Adrenal gland (tissue), 19 donors: ENCODE measurements at places on chromosomes 12 and 14. TPM values are rescaled to one million over a fixed set of nuclear protein-coding genes. Genes with fewer than 3 reads are reported as not detected.

DNA sequence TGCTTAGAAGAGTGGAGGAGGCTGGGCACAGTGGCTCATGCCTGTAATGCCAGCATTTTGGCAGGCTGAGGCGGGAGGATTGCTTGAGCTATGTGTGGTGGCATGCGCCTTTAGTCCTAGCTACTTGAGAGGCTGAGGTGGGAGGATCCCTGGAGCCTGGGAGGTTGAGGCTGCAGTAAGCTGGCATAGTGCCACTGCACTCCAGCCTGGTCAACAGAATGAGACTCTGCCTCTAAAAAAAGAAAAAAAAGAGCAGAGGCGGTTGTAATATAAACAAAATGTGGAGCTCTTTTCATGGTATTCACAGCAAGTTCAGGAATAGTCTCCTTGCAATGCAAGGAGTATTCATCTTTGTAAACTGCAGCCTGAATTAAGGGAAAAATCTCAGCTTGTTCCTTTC lies 27.2 kb downstream of the ARID2 start:
- no peak for DNase-seq

- DNase-seq: no peak
Observed at GRCh38 chr12:25985316-25986175, 27.1 kb downstream of the RASSF8 start.

DNA sequence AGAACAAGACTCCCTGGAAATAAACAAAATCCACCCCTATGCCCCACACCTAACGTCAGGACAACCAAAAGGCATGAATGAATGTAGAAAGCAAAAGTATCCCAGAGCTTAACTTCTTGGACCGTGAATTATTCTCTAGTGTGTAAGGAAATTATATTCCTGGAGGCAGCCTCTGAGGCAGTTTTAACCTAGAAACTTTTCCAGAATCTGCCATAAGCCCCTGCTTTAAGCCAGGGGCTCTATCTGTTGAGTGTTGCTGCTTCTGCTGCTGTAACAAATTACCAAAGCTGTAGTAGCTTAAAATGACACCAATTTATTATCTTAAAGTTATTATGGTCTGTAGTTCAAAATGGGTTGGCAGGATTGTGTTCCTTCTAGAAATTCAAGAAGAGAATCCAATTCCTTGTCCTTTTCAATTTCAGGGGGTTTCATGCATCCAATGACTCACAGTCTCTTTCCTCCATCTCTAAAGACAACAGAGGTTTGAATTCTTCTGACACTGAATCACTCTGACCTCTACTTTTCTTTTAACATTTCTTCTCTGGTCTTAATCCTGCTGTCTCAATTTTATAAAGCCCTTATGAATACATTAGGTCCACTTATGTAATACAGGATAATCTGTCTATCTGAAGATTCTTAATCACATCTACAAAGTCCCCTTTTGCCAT lies 242.7 kb downstream of the ATXN7L3B start:
- DNase-seq: no peak

DNA sequence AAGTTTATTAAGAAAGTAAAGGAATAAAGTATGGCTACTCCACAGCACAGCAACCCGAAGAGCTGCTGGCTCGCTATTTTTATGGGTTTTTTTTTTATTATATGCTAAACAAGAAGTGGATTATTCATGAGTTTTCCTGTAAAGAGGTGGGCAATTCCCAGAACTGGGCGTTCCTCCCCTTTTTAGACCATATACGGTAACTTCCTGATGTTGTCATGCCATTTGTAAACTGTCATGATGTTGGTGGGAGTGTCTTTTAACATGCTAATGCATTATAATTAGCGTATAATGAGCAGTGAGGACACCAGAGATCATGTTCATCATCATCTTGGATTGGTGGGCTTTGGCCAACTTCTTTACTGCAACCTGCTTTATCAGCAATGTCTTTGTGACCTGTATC lies 372.5 kb downstream of the ZFP36L1 start:
- DNase-seq: no peak

- no peak for DNase-seq
Observed at GRCh38 chr12:129381715-129382114, 522.1 kb downstream of the TMEM132D start.

- no peak for DNase-seq
Observed at GRCh38 chr12:80580254-80580653, 127.2 kb upstream of the MYF6 start.

The IFNG gene
- not detected for total RNA-seq

The PAX9 gene
- total RNA-seq: not detected

The TGM1 gene
- total RNA-seq: 0.85 TPM

The SLC7A8 gene
- 33.5 TPM for total RNA-seq
